Stimulated activated CD4-positive, alpha-beta T cell treated with anti-CD3 and anti-CD28 coated beads, Interleukin-1b, Interleukin-23, amount 100 ng/mL, for 48 hours (primary cell): ENCODE measurements at places on chromosomes 1 and 21.
A peak's percentile ranks its signal among the peaks of the same experiment; 100 is the strongest.

GRCh38 chr1:24415910-24416665, 486 bp downstream of the NIPAL3 start:
- DNase-seq, result no peak

GRCh38 chr1:212388985-212389716, 25.5 kb downstream of the PACC1 start:
- DNase-seq, result no peak

- DNase-seq, result no peak
Observed at GRCh38 chr21:46009951-46010705, 28.6 kb downstream of the COL6A1 start.

DNA sequence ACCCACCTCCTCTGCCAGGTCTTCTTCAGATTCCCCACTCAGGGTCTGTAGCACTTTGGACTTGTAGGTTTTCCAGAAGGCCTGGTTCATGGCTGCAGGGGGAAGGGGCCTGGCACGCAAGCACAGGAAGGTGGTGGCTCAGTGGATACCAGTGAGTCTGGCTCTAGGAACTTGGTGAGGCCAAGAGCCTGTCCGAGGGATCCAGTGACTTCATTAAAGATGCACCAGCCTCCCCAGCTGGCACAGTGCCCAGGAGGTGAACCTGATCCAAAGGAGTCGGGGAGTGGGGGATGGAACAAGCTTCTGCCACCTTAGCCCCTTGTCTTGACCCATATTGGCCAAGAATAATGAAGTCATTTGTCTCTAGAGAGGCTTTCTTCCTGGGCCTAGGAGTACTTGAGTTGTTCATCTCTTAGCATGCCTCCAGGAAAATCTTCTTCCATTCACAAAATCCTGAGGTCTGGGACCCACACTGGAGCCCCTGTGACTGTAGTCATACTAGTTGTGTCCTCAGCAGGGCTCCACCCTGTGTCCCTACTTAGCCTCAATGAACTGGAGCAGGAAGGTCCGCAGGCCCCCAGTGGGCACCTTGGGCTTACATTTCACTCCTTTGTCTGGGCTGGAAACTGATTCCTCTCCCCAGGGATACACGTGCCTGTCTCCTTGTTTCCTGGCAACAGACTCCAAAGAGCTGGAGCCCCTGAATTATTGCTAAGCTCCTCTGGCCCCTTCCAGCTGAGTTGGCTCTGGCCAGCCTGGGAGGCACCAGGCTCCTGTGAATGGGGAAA, at the start of gene C1orf232:
Gene C1orf232, minus strand, starts transcription at position 554 of the 788 bp plus-strand sequence. Its CDS starts 464 bp downstream, at position 90.
- DNase-seq, result no peak

DNA sequence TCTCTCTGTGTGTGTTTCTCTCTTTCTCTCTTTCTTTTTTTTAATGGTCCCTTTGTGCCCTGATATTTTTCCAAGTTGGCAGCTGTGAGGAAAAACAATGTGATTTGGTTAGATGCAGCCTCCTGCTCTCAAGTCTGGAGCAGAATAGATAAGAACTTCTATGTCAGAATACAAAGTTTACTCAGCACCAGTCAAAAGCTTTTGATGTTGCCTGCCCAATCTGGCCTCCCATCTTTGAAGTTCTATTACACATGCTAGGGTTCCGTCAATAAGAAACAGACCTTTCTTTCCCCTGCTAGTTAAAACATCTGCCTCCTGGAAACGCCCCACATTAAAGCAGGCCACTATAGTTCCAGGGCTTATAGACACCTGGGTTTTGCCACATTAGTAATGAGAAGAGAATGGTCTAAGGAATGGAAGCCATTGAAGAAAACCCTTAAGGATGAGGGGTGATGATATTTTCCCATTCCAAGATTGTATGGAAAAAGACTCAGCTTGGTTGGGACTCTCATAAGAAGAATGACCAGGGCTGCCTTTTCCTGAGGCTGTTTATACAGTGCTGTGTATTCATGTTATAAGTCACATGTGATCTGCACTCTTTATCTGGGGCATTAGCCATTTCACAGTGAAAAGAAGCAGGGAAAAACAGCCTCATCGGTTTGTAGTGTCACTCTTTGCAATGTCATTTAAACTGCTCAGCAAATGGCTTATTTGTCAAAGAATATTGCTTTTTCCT, 414.7 kb upstream of the PROX1 start:
- DNase-seq, result no peak

DNA sequence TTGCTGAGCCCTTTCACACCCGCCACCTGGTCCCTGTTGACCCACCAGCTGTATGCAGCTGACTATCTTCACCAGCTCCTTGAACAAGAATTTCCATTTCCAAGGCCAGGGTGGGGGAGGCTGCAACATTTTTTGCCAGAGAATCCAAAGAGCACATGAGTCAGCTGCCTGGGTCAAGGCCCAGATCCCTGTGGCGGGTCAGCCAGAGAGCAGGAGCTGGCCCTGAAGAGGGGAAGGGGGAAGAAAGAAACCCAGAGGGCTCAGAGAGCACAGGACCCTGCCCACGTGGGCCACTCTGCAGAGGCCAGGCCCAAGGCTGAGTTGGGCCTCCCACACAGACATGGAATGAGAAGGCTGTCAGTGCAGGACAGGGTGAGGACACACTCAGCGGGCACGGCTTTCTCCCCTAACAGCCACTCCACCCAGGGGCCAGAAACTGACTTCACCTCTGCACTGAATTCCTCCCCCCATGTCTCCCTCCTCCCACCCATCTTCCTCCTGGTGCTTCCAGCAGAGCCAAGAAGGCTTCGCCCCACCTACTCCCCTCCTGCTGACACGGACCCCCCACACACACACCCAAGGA, 28.9 kb downstream of the S100A6 start:
- DNase-seq, result no peak

GRCh38 chr1:150552911-150553289, 3.7 kb downstream of the ADAMTSL4 start:
- no peak for DNase-seq

DNA sequence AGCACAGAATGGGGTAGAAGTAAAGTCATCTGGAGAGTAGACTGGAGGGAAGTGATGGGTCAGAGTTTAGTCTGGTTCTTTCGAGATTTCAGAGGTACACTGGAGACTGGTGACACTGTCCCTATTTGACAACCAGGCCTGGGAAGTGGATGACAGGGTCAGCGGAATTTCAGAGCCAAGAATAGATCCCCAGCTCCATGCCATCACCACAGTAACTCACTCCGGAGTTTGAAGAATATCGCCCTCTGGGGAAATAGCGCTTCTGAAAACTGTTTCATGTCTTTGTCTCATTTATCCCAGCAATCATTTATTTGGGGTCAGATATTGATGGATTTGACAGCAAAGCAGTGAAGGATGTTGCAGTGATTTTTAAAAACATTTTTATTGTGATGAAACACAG, 7.6 kb upstream of the NFASC start:
- DNase-seq, result no peak

DNA sequence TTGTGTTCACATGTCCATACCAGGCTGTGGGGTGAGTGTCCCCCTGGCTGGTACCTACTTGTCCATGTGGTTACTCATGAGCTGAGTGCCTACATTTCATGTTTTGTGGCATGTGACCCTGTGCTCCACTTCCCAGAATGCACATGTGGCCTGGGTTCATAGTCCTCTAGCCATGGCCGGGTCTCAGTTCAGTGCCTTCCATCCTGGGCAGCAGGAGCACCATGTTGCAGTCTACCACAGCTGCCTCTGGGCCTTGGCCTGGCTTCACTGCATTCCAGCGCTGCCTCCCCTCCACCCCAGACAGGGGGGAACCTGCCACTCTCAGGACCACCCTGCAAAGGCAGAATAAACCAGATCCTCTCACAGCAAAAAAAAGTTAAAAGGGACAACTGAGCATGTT, 5.5 kb downstream of the CEPT1 start:
- no peak for DNase-seq

DNA sequence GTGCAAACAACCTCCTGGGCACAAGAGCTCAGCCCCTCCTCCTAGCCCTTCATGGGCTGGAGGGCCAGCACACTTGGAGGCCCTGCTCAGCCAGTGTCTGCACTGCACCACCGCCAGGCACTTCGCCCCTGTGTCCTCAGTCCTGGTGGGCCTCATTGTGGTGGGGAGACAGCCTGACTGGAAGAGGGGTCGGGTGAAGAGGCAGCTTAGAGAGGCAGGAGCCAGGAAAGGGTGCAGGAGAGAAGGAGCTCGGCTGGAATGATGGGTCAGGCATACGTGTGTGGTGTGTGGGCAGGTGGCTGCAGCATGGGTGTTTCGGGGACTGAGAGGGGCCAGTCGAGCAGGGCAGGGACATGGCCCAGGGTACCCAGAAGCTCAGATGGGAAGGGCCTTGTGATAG, 4.1 kb downstream of the WNT3A start:
- no peak for DNase-seq

DNA sequence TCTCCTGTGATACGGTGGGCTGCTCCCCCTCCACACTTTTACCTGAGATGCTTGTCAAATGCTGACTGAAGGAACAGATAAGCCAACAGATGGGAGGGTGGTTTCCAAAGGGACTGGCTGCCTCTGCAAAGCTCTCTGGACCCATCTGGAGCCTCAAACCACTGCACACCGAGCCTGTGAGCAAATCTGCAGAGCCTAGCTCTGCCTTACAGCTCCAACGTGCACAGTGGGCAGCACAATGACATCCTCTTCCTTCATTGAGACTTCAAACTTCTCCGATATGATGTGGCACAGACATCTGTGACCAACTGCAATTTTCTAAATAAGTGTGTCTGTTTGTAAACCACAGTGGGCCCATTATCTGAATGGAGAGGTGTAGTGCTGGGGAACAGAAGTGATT, 26.2 kb upstream of the KNCN start:
- no peak for DNase-seq

- DNase-seq, result peak; percentile 86
Observed at GRCh38 chr1:11272832-11273594, at the start of gene UBIAD1. Gene UBIAD1 (plus strand): TSS chr1:11273198. CDS start chr1:11273532, 334 bp downstream.

DNA sequence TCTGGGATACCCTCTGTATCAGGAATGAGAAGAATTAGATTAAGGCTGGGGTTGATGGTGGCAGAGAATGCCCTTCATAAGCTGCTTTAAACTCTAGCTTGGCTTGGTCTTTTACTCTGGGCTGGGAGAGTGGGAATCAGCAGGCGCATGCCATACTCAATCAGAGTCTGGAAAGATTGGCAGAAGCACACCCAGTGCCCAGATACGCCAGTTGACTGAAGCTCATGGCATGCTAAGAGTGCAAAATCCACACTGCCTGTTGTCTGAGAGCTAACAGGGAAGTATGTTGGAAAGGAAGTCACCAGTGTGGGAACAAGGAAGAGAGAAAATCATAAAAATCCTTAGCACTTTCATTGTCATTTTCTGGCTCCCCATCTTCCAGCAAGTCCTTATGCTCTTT, 53.0 kb downstream of the HMCN1 start:
- DNase-seq, result no peak

- no peak for DNase-seq
Observed at GRCh38 chr1:212141404-212141803, 105.9 kb downstream of the DTL start.

- no peak for DNase-seq
Observed at GRCh38 chr1:158689110-158689509, 2.6 kb upstream of the SPTA1 start.

GRCh38 chr1:194705123-194705854, 1518.9 kb upstream of the B3GALT2 start:
- DNase-seq, result no peak

- DNase-seq, result no peak
Observed at GRCh38 chr1:229159668-229160544, 111.0 kb upstream of the RAB4A start.

GRCh38 chr1:204692325-204692840, 6.8 kb upstream of the LRRN2 start:
- no peak for DNase-seq

- DNase-seq, result no peak
Observed at GRCh38 chr1:55839221-55839620, 624.1 kb upstream of the USP24 start.

DNA sequence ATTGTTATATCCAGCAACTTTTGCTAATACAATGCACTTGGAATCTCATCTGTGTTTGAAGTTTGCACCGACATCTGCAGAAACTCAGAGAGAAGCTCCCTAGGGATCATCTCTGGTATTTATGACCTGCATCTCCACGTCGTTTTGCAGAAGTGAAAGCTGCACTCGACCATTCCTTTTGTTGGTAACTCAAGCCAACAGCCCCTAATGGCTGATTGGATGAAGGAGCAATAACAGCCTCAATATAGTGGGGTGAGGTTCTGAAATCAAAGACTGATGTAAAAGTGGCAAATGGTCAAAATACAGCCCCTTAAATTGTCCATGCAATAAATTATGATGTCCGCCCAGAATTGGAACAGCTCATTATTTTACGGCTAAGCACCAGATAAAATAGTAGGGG, 344.2 kb upstream of the KAZN start:
- no peak for DNase-seq

- DNase-seq, result peak; percentile 56
Observed at GRCh38 chr1:156126043-156126629, 11.6 kb downstream of the LMNA start.

- no peak for DNase-seq
Observed at GRCh38 chr1:169102567-169102966, 3.9 kb upstream of the ATP1B1 start.

- no peak for DNase-seq
Observed at GRCh38 chr21:45942755-45943629, 38.6 kb upstream of the COL6A1 start.

- DNase-seq, result no peak
Observed at GRCh38 chr21:41451753-41452676, 26.0 kb downstream of the MX1 start.

DNA sequence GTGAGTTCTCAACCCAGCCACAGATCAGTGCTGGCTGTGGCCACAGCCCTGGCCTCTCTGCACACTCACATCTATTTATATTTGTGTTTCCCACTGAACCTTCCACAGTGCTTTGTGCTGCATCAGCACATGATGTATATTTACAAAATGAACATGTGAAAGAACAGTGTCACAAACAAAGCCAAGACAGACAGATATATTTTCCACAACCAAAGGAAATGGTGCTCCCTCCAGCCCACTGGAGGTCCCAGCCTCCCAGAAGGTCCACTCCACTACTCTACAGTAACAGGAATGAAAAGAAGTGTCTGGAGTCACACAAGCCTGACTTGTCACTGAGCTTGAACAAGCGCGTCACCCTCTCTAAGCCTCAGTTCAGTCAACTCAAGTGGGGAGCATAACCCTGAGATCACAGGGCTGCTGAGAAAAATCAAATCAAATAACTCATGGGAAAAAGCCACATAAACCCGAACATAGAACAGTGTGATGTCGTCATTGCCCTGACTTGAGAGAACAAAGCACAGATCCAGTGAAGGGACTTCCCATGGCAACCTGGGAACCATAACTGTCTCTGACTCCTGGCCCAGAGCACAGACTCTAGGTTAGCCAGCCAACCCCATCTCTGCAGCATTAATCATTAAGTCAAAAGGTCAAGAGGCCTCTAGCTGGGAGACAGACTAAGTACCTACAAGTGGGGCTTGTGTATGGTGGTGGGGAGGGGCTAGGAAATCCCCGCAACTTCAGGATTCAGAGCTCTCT, 121.2 kb downstream of the TRABD2B start:
- DNase-seq, result no peak

GRCh38 chr1:55285834-55286233, 70.7 kb upstream of the USP24 start:
- DNase-seq, result no peak

GRCh38 chr1:204258213-204259115, 44.7 kb upstream of the GOLT1A start:
- DNase-seq, result peak; percentile 36

- DNase-seq, result no peak
Observed at GRCh38 chr1:185155600-185156287, 1.0 kb downstream of the TRMT1L start.
